ENCODE measurements at places on chromosomes 16 and 17.

DNA sequence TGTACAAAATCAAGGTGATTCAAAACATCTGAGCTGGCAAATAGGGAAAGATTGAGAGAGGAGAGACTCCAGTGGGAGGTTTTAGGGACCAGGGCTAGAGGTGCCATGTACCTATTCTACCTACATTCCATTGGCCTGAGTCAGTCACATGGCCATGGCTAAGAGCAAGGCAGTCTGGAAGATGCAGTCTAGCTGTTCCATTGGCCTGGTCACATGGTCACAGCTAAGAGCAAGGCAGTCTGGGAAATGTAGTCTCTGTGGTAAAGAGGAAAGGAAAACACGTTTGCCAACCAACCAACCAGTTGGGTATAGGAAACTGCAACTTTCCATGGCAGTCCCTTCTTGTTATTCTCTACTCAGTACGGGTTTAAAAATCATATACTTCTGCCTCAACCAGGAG lies 369.1 kb downstream of the XYLT1 start:
- DNase-seq: no peak

DNA sequence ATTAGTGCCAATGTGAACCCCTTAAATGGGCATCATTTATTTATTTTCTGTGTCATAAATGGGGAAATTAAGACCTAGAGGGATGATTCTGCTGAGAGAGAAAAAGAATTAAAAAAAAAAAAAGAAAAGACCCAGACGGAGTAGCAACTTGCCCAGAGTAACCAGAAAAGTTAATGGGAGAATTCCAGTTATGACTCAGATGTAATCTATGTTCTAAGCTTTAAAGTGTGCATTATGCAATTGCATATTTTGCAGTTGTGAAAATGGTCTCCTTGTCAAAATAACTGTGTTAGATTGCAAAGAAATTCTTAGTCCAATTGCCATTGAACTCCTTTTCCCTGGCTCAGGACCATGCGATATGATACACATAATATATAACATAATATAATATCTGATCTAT lies 38.6 kb upstream of the TBX2 start:
- DNase-seq: no peak

DNA sequence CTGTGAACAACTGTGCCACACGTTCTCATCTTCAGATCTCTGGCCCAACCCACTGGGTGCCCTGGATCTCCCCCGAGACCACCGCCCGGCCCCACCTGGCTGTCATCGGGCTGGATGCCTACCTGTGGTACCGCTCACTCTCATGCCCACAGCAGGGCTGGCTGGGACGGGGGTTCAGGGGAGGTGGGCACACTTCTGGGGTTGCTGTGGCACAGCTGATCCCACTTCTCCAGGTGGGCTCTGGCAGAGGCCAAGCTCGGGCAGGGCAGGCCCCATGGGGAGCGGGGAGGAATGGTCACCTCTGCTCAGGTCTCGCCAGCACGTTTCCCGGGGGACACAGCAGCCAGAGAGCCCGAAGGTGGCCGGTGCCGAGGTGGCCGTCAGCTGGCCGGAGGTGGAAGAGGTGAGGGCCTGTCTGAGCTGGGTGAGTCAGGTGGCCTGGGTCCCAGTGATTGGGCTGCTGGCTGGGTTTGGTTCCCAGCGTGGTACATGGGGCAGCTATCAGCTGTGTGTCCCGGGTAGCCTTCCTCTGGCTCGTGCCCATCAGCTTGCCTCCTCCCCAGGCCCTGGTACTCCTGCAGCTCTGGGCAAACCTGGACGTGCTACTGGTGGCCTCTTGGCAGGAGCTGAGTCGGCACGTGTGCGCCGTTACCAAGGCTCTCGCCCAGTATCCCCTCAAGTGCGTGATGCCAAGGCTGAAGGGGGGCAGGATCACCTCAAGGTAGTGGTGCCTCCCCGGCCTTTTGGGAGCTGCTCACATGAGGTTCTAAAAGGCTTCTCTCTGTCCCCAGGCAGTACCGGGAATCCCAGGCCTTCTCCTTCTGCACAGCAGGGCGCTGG lies 2.3 kb upstream of the MRPS34 start:
- DNase-seq: no peak

DNA sequence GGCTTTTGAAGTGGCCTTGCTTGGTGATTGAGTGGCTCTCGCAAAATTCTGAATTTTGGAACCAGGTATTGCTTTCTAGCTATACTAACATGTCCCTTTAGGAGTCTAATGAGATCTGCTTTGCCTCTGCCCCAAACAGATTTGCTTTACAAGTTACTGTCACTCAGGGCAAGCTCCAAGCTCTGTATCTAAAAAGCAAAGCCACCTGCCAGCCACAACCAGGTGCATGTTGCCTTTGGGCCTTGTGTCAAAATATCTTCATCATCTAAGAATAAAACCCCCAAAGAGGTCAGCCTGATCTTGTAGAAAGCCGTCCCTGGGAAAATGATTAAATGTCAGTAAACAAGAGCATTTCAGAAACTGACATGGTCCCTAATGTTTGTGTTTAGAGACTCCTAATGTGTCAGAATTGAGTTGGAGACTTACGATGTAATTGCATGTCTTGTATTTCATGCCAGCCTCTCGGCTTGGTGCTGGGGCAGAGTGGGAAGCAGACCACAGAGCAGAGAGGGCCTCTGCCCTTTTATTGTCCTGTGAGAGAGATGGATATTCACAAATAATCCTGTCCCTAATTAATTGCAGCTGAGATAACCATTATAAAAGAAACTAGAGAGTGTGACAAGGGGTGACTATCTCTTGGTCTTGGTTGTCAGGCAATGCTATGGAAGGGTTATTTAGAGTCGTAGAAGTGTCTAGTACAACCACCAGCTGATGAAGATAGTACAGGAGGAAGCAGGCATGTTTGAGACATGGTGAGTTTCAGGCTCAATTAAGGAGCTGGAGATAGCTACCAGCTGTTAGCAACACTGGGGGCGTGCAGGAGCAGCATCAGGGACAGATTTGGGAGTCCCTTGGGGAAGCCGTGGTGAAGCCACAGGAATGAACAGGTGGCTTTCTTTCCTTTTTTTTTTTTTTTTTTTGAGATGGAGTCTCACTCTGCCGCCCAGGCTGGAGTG lies 90.7 kb downstream of the PITPNC1 start:
- DNase-seq: no peak

DNA sequence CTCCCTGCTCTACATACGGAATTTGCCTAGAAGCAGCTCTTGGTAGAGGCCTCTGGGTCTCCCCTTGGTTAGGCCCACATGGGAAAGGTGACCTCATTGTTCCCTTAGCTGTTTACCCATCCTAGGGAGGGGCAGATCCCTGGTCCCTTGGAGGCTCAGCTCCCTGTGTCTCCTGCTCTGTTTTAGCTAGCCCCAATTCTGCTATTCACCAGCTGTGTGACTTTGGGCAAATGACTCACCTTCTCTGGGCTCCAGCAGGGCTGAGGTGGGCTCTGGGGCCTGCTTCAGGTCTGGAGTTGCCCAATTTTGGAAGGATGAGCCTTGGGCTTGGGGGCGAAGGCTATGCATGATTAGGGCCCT lies 3.9 kb downstream of the ABCC3 start:
- DNase-seq: no peak

DNA sequence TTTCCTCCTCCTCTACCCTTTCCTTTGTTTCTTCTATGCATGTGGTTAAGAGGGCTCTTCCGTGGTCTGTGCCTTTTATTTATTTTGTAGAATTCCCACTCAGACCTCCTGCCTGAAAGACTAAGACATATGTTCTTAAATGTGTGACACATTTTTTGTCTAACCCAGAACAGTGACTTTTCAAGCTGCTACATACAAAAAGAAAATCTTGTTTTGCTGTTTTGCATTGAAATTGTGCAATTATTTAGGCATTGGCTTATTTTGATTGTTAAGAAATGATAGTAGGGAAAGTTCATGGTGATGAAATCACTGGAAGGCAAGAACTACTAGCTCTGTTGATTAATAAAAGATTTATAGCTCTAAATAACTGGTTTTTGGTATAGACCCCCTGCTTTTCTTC lies 76.8 kb downstream of the TUBD1 start:
- no peak for DNase-seq

GRCh38 chr16:86665319-86665675 lies 86.9 kb downstream of the FOXL1 start:
- DNase-seq: no peak

DNA sequence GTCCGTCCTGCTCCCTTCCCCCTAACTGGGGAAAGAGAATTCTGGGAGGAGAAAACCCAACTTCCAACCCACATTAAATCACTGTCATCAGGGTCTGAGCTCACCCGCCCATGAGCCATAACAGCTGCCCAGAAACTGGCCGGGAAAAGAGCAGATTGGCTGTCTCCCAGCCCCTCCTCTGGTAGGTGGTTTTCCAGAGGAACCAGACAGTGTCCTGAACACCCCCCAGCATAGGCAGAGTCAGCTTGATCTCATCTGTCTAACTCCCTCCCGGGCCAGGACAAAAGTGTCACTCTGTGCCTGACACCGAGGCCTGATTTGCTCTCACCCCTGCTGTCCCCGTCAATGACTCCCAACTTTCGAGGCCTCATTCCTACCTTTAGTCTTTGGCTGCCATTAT lies 197.0 kb downstream of the AXIN2 start:
- DNase-seq: no peak

DNA sequence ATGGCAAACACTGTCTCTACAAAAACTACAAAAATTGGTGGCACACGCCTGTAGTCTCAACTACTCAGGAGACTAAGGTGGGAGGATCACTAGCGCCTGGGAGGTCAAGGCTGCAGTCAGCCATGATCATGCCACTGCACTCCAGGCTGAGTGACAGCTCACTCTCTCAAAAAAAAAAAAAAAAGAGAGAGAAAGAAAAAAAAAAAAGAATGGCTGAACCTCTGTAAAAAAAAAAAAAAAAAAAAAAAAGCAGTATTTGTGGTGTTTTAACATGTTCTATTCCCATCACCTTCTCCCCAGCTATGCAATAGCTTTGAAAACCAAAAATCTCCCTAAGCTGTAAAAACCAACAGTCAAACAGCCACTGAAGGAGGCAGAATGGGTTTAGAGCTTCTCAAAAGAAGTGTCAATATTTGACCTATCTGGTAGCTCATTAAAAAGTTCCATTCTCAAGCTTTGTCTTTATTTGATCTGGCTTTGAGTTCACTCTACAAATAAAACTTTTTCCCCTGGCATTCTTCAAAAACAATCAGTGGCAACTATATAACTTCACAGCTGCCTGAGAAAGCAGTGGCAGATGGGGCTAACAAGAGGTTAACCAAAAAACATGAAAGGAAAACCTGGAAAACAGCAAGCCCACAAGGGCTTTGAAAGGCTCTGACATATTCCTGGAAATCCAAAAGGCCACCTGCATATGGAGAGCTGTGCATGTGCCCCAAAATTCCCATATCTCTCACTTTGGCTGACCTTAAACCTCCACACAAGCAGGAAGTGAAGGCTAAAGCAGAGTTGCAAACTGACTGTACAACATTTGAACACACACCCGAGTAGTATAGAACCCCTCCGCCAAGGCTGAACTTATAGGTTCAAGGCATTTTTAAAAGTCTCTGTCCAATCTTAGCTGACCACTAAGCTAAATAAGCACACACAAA lies 36.0 kb downstream of the USP32 start:
- no peak for DNase-seq

Data from stimulated activated CD4-positive, alpha-beta T cell treated with anti-CD3 and anti-CD28 coated beads, Interleukin-12 subunit alpha, Interleukin-12 subunit beta, amount 100 ng/mL, for 48 hours (primary cell).